Smooth muscle cell of trachea (primary cell): ENCODE measurements at places on chromosomes 2 and 18. TPM values are rescaled to one million over a fixed set of nuclear protein-coding genes. Genes with fewer than 3 reads are reported as not detected.

Gene HAAO
- 2.3 and 6.3 TPM in 2 replicates for total RNA-seq

Gene HSPE1
- total RNA-seq: 47.1 and 139 TPM in 2 replicates

Gene EEF1B2
- total RNA-seq: 473 and 633 TPM in 2 replicates

Gene ANO7
- total RNA-seq: 0.15 and 0.83 TPM in 2 replicates

Gene SLC5A6
- 13.7 and 15.1 TPM in 2 replicates for total RNA-seq

Gene LDLRAD4
- under 0.01 and 0.17 TPM in 2 replicates for total RNA-seq

Gene RAX
- total RNA-seq: not detected in 2 replicates

Gene CDH2
- total RNA-seq: 6.3 and 6.8 TPM in 2 replicates

Gene SLC19A3
- total RNA-seq: 0.17 and 0.29 TPM in 2 replicates

Gene CAPN14
- 0.33 and 0.58 TPM in 2 replicates for total RNA-seq

Gene TMEFF2
- 1.7 and 2.8 TPM in 2 replicates for total RNA-seq

Gene EVX2
- not detected in 2 replicates for total RNA-seq

Gene FOXI3
- total RNA-seq: not detected in 2 replicates

Gene RAB17
- 0.83 TPM in 1 of 2 replicates, not detected in the other for total RNA-seq

Gene SLC4A3
- total RNA-seq: 1.2 and 4.1 TPM in 2 replicates

Gene NPAS2
- 9.0 and 9.9 TPM in 2 replicates for total RNA-seq

Gene DSG2
- total RNA-seq: 0.33 and 0.73 TPM in 2 replicates

Gene UCN
- total RNA-seq: 1.5 and 1.8 TPM in 2 replicates

Gene THSD7B
- 0.33 TPM in 1 of 2 replicates, not detected in the other for total RNA-seq

Gene ALPG
- not detected in 2 replicates for total RNA-seq

Gene CREB1
- 41.6 and 41.7 TPM in 2 replicates for total RNA-seq

Gene ERFE
- total RNA-seq: 3.6 and 4.2 TPM in 2 replicates

Gene GKN1
- total RNA-seq: not detected in 2 replicates

Gene LIMS4
- total RNA-seq: 1.2 and 3.6 TPM in 2 replicates
